NCI-H2107 (cell line): ENCODE measurements at places on chromosomes 3 and 15.

- no peak for DNase-seq
These were observed 173.4 kb upstream of the PPP2R3A start for GRCh38 chr3:135792174-135792573.

DNA sequence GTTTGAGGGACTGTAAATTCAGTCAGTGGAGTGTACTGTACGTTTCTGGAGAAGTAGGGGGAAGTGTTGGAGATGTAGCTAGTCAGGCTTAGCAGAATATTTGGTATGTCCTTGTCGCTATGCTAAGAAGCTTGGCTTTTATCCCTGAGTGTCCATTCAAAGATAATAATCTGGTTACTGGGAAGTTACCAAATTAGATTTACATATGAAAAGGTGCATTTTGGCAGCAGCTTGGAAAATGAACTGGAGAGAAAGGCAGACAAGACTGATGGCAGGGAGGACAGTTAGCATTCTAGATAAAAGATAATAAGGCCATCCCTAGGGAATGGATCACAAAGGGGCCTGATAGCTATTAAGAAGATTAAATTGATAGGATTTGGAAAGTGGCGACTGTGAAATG, 58.7 kb downstream of the P2RY1 start:
- no peak for DNase-seq

DNA sequence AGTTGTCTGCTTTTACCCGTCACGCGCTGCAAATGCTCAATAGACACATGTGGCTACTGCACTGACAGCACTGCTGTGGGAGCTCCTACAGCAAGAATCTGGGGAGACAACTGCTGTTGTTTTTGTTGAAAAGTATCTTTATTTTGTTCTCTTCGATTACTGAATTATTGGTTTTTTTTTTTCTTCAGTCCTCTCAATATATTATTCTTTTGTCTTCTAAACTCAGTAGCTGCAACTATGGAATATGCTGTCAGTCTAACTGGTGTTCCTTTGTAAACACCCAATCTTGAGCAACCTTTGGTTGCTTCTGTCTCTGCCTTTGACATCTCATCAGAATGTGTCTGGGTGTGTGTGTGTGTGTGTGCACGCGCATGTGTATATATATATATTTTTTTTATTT, 12.6 kb downstream of the DCP1A start:
- no peak for DNase-seq

DNA sequence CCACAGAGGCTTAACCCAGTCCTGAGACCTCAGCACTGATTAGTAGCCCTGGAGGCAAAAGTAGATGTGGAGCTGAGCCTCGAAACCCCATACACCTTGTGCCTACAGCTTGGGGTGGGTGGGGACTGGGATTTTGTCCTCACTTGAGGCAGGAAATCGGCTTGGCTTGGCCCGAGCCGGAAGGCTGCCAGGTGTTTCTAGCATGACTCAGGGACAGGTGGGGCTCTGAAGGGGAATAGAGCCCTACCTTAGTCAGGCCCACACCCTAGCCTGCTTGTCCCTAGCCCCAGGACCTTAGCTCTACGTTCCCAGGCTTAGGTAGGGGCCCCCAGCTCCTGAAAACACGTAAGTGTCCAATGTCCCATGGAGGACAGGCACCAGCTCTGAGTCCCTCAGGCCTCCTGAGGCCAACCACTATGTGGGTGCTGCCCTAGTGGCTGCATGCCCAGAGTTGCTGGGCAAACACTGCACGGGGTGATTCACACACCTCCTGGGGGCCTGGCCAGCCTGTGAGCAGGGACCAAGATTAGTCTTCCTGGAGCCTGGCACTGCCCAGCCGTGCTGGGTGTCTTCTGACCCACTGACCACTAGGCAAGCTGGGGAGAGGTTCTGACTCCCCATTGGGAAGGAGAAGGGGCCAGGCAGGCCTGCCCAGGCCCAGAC, 3.1 kb downstream of the MST1R start:
- DNase-seq = no peak

DNA sequence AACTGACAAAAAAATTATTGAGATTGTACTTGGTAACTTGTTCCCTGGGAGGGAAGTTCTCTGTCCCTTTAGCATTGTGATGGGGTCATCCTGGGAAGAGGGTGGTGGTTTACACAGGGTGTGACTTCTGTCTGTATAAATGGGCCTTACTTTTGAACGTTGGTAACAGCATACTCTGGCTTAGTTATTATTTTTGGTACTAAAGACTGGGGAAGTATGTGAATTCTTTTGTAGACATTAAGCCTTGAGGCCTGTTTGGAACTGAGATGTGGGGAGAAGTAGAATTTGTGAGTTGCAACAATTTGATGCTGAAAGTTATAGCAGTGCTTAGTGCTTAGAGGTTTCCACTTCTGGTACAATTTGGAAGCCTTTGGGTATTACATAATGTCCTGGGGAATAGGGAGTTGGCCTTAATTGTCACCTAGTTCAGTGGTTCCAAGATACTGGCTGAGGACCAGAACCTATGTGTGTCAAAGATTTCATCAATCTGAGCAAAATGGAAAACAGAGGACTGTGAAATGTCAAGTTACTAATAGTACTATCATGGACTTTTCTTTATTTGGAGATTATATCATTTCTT, 15.9 kb downstream of the TLNRD1 start:
- no peak for DNase-seq
